Osteoblast (primary cell): ENCODE measurements at places on chromosomes 1 and 21. TPM values are rescaled to one million over a fixed set of nuclear protein-coding genes. Genes with fewer than 3 reads are reported as not detected.

FOXD3 gene
- total RNA-seq = not detected in 2 replicates

BLZF1 gene
- total RNA-seq = 29.5 and 29.7 TPM in 2 replicates

TNNT2 gene
- not detected in 2 replicates for total RNA-seq

FCGR1A gene
- 0.59 TPM in 1 of 2 replicates, not detected in the other for total RNA-seq

ADORA1 gene
- 4.0 and 9.1 TPM in 2 replicates for total RNA-seq

NBPF15 gene
- 36.2 and 79.0 TPM in 2 replicates for total RNA-seq

CCDC181 gene
- total RNA-seq = 0.29 and 0.36 TPM in 2 replicates

AVPR1B gene
- total RNA-seq = not detected in 2 replicates

C1orf105 gene
- total RNA-seq = not detected in 2 replicates

BCAS2 gene
- total RNA-seq = 37.1 and 38.0 TPM in 2 replicates

TNNI3K gene
- 0.59 and 0.72 TPM in 2 replicates for total RNA-seq

LCE1C gene
- not detected in 2 replicates for total RNA-seq

C1orf185 gene
- not detected in 2 replicates for total RNA-seq

AQP10 gene
- not detected in 2 replicates for total RNA-seq

OR6N1 gene
- total RNA-seq = not detected in 2 replicates

GPR25 gene
- not detected in 2 replicates for total RNA-seq

AMY1A gene
- total RNA-seq = not detected in 2 replicates

BARHL2 gene
- not detected in 2 replicates for total RNA-seq

DEPDC1 gene
- 1.4 and 2.4 TPM in 2 replicates for total RNA-seq

RGS4 gene
- 130 and 142 TPM in 2 replicates for total RNA-seq

DYNLT5 gene
- total RNA-seq = 1.2 and 1.4 TPM in 2 replicates

SPRR2B gene
- not detected in 2 replicates for total RNA-seq

MT1HL1 gene
- not detected in 2 replicates for total RNA-seq

SYTL1 gene
- total RNA-seq = under 0.01 TPM in 1 of 2 replicates, not detected in the other

HSD3B2 gene
- not detected in 2 replicates for total RNA-seq

FLVCR1 gene
- total RNA-seq = 5.4 and 11.2 TPM in 2 replicates

HHIPL2 gene
- 0.72 and 0.88 TPM in 2 replicates for total RNA-seq

IL23R gene
- not detected in 2 replicates for total RNA-seq

SLC6A9 gene
- total RNA-seq = 18.5 and 19.4 TPM in 2 replicates

NGF gene
- total RNA-seq = 3.8 and 6.2 TPM in 2 replicates

LCE2B gene
- not detected in 2 replicates for total RNA-seq

ALG14 gene
- 1.4 and 2.7 TPM in 2 replicates for total RNA-seq

LIN9 gene
- 2.5 and 3.2 TPM in 2 replicates for total RNA-seq

CD101 gene
- under 0.01 TPM in 2 replicates for total RNA-seq

OR2L13 gene
- total RNA-seq = under 0.01 TPM in 1 of 2 replicates, not detected in the other

PDE9A gene
- 0.36 TPM in 1 of 2 replicates, not detected in the other for total RNA-seq

HFM1 gene
- total RNA-seq = 0.29 and 0.36 TPM in 2 replicates

VWA1 gene
- total RNA-seq = 2.4 and 4.3 TPM in 2 replicates

SPATA46 gene
- total RNA-seq = not detected in 2 replicates

DMBX1 gene
- total RNA-seq = not detected in 2 replicates

KRTAP21-2 gene
- total RNA-seq = not detected in 2 replicates

KRTAP11-1 gene
- total RNA-seq = not detected in 2 replicates

TMEM52 gene
- total RNA-seq = not detected in 2 replicates

MEX3A gene
- 0.88 and 1.1 TPM in 2 replicates for total RNA-seq
